ENCODE measurements at places on chromosomes 2 and 18. TPM values are rescaled to one million over a fixed set of nuclear protein-coding genes. Genes with fewer than 3 reads are reported as not detected.
A peak's percentile ranks its signal among the peaks of the same experiment; 100 is the strongest.

GRCh38 chr2:241804326-241805229, 4.4 kb upstream of the NEU4 start:
- DNase-seq, result no peak
- no peaks in the 10 kb centered on the region for H3K27me3 ChIP-seq
- peak overlapping the region; percentile 47 for H3K4me3 ChIP-seq
- no peak overlapping the region for H3K27ac ChIP-seq

DNA sequence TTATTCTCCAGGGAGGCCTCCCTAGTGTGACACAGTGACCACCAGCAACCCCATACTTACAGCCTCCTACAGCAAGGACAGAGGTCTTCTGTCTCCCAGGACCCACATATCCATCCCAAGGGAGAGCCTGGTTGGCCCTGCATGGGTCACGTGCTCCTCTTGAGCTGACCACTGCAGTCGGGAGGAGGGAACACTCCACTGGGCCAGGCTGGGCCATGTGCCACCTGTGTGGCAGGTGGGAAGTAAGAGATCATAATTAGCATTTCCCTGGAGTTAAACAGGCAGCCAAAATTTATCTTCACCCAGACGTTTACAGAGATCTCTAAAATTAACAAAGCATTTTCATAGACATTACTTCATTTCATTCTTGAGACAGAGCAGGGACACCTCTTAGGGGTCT, 33.4 kb upstream of the MLPH start:
- no peak overlapping the region for H3K4me3 ChIP-seq
- H3K27ac ChIP-seq, result no peak overlapping the region
- DNase-seq, result no peak

GRCh38 chr2:234401426-234401825, 95.5 kb downstream of the ARL4C start:
- H3K27ac ChIP-seq, result no peak overlapping the region
- no peaks in the 10 kb centered on the region for H3K27me3 ChIP-seq
- no peaks in the 10 kb centered on the region for H3K4me1 ChIP-seq

GRCh38 chr2:225120186-225120585, 77.9 kb upstream of the DOCK10 start:
- no peaks in the 10 kb centered on the region for H3K36me3 ChIP-seq
- no peak overlapping the region for H3K4me3 ChIP-seq
- no peaks in the 10 kb centered on the region for H3K4me1 ChIP-seq
- no peaks in the 10 kb centered on the region for H3K27me3 ChIP-seq

- peaks cover 23% of the 10 kb centered on the region for H3K27me3 ChIP-seq
- no peak overlapping the region for H3K4me3 ChIP-seq
- no peaks in the 10 kb centered on the region for H3K4me1 ChIP-seq
- DNase-seq, result no peak
- H3K27ac ChIP-seq, result no peak overlapping the region
- H3K36me3 ChIP-seq, result no peaks in the 10 kb centered on the region
Observed at GRCh38 chr2:241865416-241865956, 4.0 kb upstream of the RTP5 start.

- H3K27ac ChIP-seq, result no peak overlapping the region
- H3K4me3 ChIP-seq, result no peak overlapping the region
- H3K27me3 ChIP-seq, result no peaks in the 10 kb centered on the region
Observed at GRCh38 chr18:997499-997898, 92.8 kb downstream of the ADCYAP1 start.

GRCh38 chr2:222242532-222242931, 56.3 kb downstream of the PAX3 start:
- no peaks in the 10 kb centered on the region for H3K27me3 ChIP-seq
- H3K4me3 ChIP-seq, result no peak overlapping the region
- H3K4me1 ChIP-seq, result no peaks in the 10 kb centered on the region
- DNase-seq, result no peak
- H3K36me3 ChIP-seq, result no peaks in the 10 kb centered on the region

GRCh38 chr2:168402531-168402930, 53.5 kb upstream of the CERS6 start:
- no peak overlapping the region for H3K4me3 ChIP-seq
- H3K4me1 ChIP-seq, result no peaks in the 10 kb centered on the region
- H3K27me3 ChIP-seq, result no peaks in the 10 kb centered on the region

GRCh38 chr18:27749194-27749593, 427.7 kb downstream of the CDH2 start:
- no peaks in the 10 kb centered on the region for H3K36me3 ChIP-seq
- no peak overlapping the region for H3K27ac ChIP-seq
- no peak overlapping the region for H3K4me3 ChIP-seq
- DNase-seq, result no peak
- H3K27me3 ChIP-seq, result no peaks in the 10 kb centered on the region
- H3K4me1 ChIP-seq, result no peaks in the 10 kb centered on the region

DNA sequence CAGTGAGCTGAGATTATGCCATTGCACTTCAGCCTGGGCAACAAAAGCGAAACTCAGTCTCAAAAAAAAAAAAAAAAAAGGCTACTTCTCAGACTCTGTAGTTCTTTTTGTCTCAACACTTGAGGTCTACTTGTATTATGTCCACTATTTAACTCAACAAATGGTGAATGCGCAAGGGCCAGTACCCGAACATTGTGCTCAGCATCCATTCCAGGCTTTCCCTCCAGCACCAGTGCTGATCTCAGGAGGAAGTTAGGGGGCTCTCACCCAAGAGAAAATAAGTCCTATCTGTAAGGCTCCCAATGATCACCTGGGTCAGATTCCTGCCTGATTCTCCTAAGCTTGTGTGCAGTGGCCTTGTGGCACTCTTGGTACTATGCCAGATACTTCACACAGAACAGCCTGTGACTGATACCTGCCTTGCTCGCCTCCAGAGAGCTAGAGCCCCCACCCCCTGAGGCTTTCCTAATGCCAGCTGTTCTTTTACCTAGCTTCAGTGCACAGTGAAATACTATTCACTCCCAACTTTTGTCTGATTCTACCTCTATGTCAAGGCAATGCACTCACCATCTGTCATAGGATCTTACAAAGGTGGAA, 74.9 kb downstream of the INO80D start:
- DNase-seq, result no peak
- no peak overlapping the region for H3K27ac ChIP-seq
- H3K36me3 ChIP-seq, result peaks cover 66% of the 10 kb centered on the region
- H3K4me3 ChIP-seq, result no peak overlapping the region
- no peaks in the 10 kb centered on the region for H3K27me3 ChIP-seq

DNA sequence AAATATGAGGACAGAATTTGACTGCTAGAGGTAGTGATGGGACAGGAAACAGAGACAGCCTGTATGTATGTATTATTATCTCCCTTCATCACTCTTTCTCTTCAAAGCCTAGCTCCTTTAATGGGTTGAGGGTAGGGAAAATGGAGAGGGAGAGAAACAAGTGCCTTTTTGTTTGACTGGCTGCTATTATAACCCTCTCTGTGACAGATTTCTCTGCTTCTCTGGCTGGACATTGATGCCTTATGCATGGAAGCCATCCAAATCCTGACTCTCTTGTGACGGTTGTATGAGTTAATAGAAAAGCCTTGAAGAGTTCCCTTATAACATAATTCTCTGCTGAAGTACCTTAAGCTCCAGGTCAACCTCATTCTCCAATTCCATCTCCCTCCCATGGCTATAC, 118.5 kb upstream of the COL5A2 start:
- H3K4me3 ChIP-seq, result no peak overlapping the region
- no peaks in the 10 kb centered on the region for H3K36me3 ChIP-seq
- no peak overlapping the region for H3K27ac ChIP-seq
- no peak for DNase-seq
- H3K4me1 ChIP-seq, result no peaks in the 10 kb centered on the region
- no peaks in the 10 kb centered on the region for H3K27me3 ChIP-seq

- H3K4me3 ChIP-seq, result no peak overlapping the region
- no peaks in the 10 kb centered on the region for H3K27me3 ChIP-seq
- no peak for DNase-seq
- H3K36me3 ChIP-seq, result no peaks in the 10 kb centered on the region
- no peak overlapping the region for H3K27ac ChIP-seq
Observed at GRCh38 chr2:158130832-158131473, 29.3 kb downstream of the UPP2 start.

DNA sequence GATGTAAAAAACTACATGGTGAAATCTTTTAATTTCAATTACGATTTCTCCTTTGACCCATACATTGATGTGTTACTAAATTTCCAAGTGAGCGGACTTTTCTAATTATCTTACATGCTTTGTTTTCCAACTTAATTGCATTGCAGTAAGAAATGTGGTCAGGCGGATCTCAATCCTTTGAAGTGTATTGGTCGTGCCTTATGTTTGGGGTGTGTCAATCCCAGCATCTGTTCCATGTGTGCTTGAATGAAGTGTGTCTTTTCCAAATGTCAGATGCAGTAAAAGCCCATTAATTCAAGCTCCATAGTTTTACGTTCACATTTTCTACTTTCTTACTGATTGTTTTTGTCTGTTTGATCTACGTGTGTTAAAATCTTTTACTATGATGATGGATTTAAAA, 113.1 kb downstream of the UXS1 start:
- H3K4me3 ChIP-seq, result no peak overlapping the region
- H3K36me3 ChIP-seq, result no peaks in the 10 kb centered on the region
- H3K4me1 ChIP-seq, result no peaks in the 10 kb centered on the region

DNA sequence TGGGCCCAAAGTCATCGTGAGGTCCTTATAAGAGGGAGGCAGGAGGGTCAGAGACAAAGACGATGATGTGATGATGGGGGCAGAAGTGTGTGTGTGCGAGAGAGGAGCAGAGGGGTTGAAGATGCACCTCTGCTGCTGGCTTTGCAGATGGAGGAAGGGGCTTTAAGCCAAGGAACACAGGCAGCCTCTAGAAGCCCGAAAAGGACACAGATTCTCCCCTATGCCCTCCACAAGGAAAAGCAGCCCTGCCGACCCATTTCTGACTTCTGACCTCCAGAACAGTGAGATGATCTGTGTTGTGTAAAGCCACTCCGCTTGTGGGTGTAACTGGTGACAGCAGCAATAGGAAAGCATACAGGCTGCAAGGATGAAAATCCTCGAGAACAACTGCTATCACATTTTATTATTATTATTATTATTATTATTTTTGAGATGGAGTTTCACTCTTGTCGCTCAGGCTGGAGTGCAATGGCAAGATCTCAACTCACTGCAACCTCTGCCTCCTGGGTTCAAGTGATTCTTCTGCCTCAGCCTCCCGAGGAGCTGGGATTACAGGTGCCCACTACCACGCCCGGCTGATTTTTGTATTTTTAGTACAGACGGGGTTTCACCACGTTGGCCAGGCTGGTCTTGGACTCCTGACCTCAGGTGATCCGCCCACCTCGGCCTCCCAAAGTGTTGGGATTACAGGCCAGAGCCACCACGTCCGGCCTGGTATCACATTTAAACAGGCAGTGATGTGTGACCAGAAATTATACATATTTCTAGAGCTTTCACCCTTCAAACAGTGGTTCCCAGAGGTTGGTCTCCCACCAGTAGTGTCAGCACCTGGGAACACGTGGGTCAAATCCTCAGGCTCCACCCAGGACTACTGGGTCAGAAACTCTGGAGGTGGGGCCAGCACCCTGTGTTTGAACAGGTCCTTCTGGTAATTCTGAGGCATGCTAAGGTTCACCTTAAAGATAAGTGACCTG, 170.5 kb downstream of the TGIF1 start:
- no peaks in the 10 kb centered on the region for H3K27me3 ChIP-seq
- H3K4me1 ChIP-seq, result peaks cover 40% of the 10 kb centered on the region
- H3K36me3 ChIP-seq, result no peaks in the 10 kb centered on the region

GRCh38 chr2:205145888-205146287, 536.4 kb upstream of the NRP2 start:
- no peak overlapping the region for H3K27ac ChIP-seq
- H3K4me3 ChIP-seq, result no peak overlapping the region
- no peaks in the 10 kb centered on the region for H3K4me1 ChIP-seq
- no peaks in the 10 kb centered on the region for H3K36me3 ChIP-seq
- DNase-seq, result no peak
- H3K27me3 ChIP-seq, result no peaks in the 10 kb centered on the region

DNA sequence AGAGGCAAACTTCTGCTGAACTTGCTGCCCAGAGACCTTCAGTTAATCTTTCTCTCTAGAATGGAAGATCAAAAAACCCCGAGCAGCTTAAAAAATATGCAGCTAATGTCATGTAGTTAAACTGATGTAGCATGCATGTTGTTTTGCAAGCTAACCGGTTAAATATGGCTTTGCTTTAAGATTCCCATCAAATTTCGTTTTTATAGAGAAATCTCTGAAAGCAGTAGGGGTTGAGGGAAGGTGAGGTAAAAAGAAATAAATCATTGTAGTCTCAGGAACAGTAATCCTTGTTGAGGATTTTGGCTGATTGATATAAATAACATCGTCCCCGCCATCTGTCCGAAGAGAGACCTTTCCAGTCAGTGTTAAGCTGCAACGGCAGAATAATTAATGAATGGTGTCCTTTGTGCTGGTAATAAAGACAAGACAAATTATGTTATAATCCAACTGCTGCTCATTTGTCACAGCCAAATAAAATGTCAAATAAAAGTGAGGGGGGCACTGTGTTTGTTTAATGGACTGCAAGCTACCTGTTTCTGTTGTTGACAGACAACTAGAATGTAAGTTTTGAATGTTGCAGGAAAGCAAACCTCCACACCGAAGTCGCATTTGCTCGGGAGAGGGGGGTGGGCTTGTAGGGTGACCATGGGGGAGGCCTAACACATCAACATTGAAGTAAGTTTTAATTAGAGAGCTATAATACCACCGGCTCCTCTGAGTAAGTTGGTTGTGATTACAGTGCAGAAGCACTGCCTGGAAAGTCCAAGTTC, 555.5 kb downstream of the ARHGAP15 start:
- H3K36me3 ChIP-seq, result no peaks in the 10 kb centered on the region
- no peak for DNase-seq
- no peaks in the 10 kb centered on the region for H3K4me1 ChIP-seq
- no peak overlapping the region for H3K4me3 ChIP-seq
- H3K27ac ChIP-seq, result no peak overlapping the region

- DNase-seq, result no peak
- H3K27me3 ChIP-seq, result no peaks in the 10 kb centered on the region
- no peak overlapping the region for H3K4me3 ChIP-seq
- H3K4me1 ChIP-seq, result no peaks in the 10 kb centered on the region
Observed at GRCh38 chr2:152067823-152068222, 31.0 kb downstream of the CACNB4 start.

GRCh38 chr2:41706286-41706685, 341.5 kb upstream of the PKDCC start:
- H3K4me3 ChIP-seq, result no peak overlapping the region
- no peaks in the 10 kb centered on the region for H3K27me3 ChIP-seq
- no peaks in the 10 kb centered on the region for H3K36me3 ChIP-seq
- H3K27ac ChIP-seq, result no peak overlapping the region
- H3K4me1 ChIP-seq, result no peaks in the 10 kb centered on the region
- DNase-seq, result no peak

- H3K27ac ChIP-seq, result no peak overlapping the region
- no peak for DNase-seq
- H3K4me1 ChIP-seq, result no peaks in the 10 kb centered on the region
- H3K4me3 ChIP-seq, result no peak overlapping the region
- no peaks in the 10 kb centered on the region for H3K36me3 ChIP-seq
Observed at GRCh38 chr2:151649966-151650365, 84.3 kb downstream of the NEB start.

OTOS gene
- not detected for total RNA-seq

SPATA3 gene
- total RNA-seq, result not detected

XPO1 gene
- total RNA-seq, result 47.9 TPM

DNAJC27 gene
- total RNA-seq, result 3.6 TPM

KRTCAP3 gene
- not detected for total RNA-seq

CFAP221 gene
- total RNA-seq, result not detected

AKAIN1 gene
- not detected for total RNA-seq
